Chondrocyte (in vitro differentiated cells): ENCODE measurements at places on chromosomes 4 and X. TPM values are rescaled to one million over a fixed set of nuclear protein-coding genes. Genes with fewer than 3 reads are reported as not detected.

The CTAG1B gene
- not detected in 3 replicates for total RNA-seq

The PNMA6F gene
- total RNA-seq: not detected in 3 replicates

The ANXA3 gene
- total RNA-seq: 3.7 to 22.0 TPM (median 21.9 TPM) in 3 replicates

The TMEM31 gene
- total RNA-seq: not detected in 3 replicates

The SH3BP2 gene
- 50.1 to 63.1 TPM (median 59.8 TPM) in 3 replicates for total RNA-seq

The MAGEB10 gene
- total RNA-seq: not detected in 3 replicates

The OPRPN gene
- not detected in 3 replicates for total RNA-seq

The APLN gene
- total RNA-seq: 0.19 to 1.3 TPM (median 1.1 TPM) in 3 replicates

The CXCL11 gene
- total RNA-seq: not detected in 3 replicates

The RGN gene
- total RNA-seq: 0.33 TPM in 1 of 3 replicates, not detected in the others

The DDX3X gene
- total RNA-seq: 199 to 261 TPM (median 201 TPM) in 3 replicates

The RUFY3 gene
- total RNA-seq: 36.3 to 65.4 TPM (median 39.3 TPM) in 3 replicates

The RHOXF2B gene
- not detected in 3 replicates for total RNA-seq

The FATE1 gene
- not detected in 3 replicates for total RNA-seq

The XAGE1A gene
- not detected in 3 replicates for total RNA-seq

The RBM46 gene
- total RNA-seq: not detected in 3 replicates

The CXorf65 gene
- not detected in 3 replicates for total RNA-seq

The MAGEA1 gene
- not detected in 3 replicates for total RNA-seq

The DUSP21 gene
- total RNA-seq: not detected in 3 replicates

The CNKSR2 gene
- total RNA-seq: 1.7 to 4.1 TPM (median 1.8 TPM) in 3 replicates

The XAGE3 gene
- total RNA-seq: not detected in 3 replicates

The CLIC2 gene
- total RNA-seq: 0.97 to 1.8 TPM (median 0.97 TPM) in 3 replicates

The CCKAR gene
- not detected in 3 replicates for total RNA-seq

The CC2D2A gene
- 18.6 to 31.5 TPM (median 19.2 TPM) in 3 replicates for total RNA-seq

The PAGE5 gene
- not detected in 3 replicates for total RNA-seq

The KCNE5 gene
- 0.56 to 0.85 TPM (median 0.62 TPM) in 3 replicates for total RNA-seq

The NR0B1 gene
- total RNA-seq: not detected in 3 replicates

The CSAG3 gene
- not detected in 3 replicates for total RNA-seq

The MED28 gene
- total RNA-seq: 28.9 to 35.1 TPM (median 29.8 TPM) in 3 replicates

The IL21 gene
- total RNA-seq: not detected in 3 replicates

The SPIN2B gene
- total RNA-seq: 12.9 to 24.2 TPM (median 13.9 TPM) in 3 replicates

The ZFP92 gene
- total RNA-seq: 0.10 to 1.6 TPM (median 1.5 TPM) in 3 replicates

The PTTG2 gene
- total RNA-seq: 0.45 TPM in 1 of 3 replicates, not detected in the others

The UGT2B15 gene
- not detected in 3 replicates for total RNA-seq

The ADAM29 gene
- total RNA-seq: not detected in 3 replicates

The PABPC4L gene
- 2.9 to 4.3 TPM (median 3.2 TPM) in 3 replicates for total RNA-seq

The HNRNPDL gene
- total RNA-seq: 206 to 325 TPM (median 211 TPM) in 3 replicates

The GLOD5 gene
- total RNA-seq: not detected in 3 replicates

The PRDM8 gene
- total RNA-seq: 0.07 TPM in 1 of 3 replicates, not detected in the others

The IL13RA1 gene
- 64.4 to 70.4 TPM (median 68.2 TPM) in 3 replicates for total RNA-seq

The BCOR gene
- 10.8 to 19.0 TPM (median 11.0 TPM) in 3 replicates for total RNA-seq

The EDNRA gene
- 58.3 to 136 TPM (median 135 TPM) in 3 replicates for total RNA-seq

The PF4V1 gene
- total RNA-seq: not detected in 3 replicates

The CCDC110 gene
- 2.3 to 5.4 TPM (median 3.7 TPM) in 3 replicates for total RNA-seq

The BGN gene
- total RNA-seq: 1,195 to 2,668 TPM (median 2,632 TPM) in 3 replicates

The AR gene
- total RNA-seq: 3.3 to 4.2 TPM (median 4.0 TPM) in 3 replicates

The PAGE1 gene
- not detected in 3 replicates for total RNA-seq

The SSX4B gene
- not detected in 3 replicates for total RNA-seq

The RNF150 gene
- 12.8 to 28.7 TPM (median 14.8 TPM) in 3 replicates for total RNA-seq

The SLC16A2 gene
- total RNA-seq: 17.7 to 23.1 TPM (median 18.3 TPM) in 3 replicates

The GPR143 gene
- not detected in 3 replicates for total RNA-seq

The SSX4 gene
- total RNA-seq: not detected in 3 replicates

The DCAF8L2 gene
- total RNA-seq: not detected in 3 replicates
